ENCODE measurements at places on chromosomes 4 and X.

DNA sequence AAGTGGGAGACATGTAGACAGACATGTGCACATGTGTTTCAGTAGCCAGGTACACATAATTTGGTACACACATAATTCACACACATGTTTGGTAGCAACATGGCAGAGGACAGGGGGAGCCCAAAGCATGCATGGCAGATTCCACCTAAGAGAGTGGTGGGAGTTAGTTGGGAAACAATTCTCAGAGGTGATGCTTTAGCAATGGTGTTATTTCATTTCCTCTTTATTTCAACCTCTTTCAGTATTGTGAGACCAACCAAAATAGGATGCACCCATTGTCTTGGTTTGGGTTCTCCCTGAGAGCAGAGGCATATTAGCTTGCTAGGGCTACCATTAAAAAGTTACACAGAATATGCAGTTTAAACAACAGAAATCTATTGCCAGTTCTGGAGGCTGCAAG is 92.2 kb upstream of the ANXA3 start:
- H3K4me1 ChIP-seq, result no peaks in the 10 kb centered on the region
- H3K27ac ChIP-seq, result no peak overlapping the region

DNA sequence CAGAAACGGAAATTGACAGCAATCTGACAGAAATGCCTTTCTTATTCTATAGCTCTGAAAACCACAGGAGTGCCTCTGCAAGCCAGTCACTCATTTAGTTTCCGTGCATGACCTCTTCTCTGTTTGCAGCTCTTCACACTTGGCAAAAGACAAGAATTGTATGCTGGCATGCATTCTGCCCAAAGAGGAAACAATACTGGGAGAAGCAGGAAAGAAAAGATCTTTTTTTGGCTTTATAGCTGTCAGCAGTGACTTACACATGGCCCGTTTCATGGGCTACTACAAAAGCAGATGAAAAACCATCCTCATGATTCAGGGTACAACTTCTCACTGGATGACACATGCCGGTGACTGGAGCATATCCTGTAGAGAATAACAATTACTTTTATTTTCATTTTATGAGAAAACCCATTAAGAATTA is 249.4 kb downstream of the ADAMTS3 start:
- no peaks in the 10 kb centered on the region for H3K4me1 ChIP-seq
- DNase-seq, result no peak
- no peak overlapping the region for H3K4me3 ChIP-seq
- no peaks in the 10 kb centered on the region for H3K27me3 ChIP-seq

- no peaks in the 10 kb centered on the region for H3K27me3 ChIP-seq
- no peak for DNase-seq
- H3K36me3 ChIP-seq, result no peaks in the 10 kb centered on the region
- no peak within 1 kb of the TSS for H3K27ac ChIP-seq
- no peak within 1 kb of the TSS for H3K4me3 ChIP-seq
- no peaks in the 10 kb centered on the region for H3K4me1 ChIP-seq
These were observed at the start of gene MTNR1A for GRCh38 chr4:186554914-186555827. Gene MTNR1A, minus strand, starts transcription at chr4:186555567. Its CDS starts 202 bp downstream, at chr4:186555365.

- no peaks in the 10 kb centered on the region for H3K27me3 ChIP-seq
- no peaks in the 10 kb centered on the region for H3K36me3 ChIP-seq
- no peak overlapping the region for H3K27ac ChIP-seq
- no peak for DNase-seq
- H3K4me3 ChIP-seq, result no peak overlapping the region
These were observed 1177.6 kb downstream of the ADGRL3 start for GRCh38 chr4:62377700-62378099.

GRCh38 chr4:102089850-102090621 is 255.2 kb downstream of the SLC39A8 start:
- H3K27ac ChIP-seq, result no peak overlapping the region
- no peak overlapping the region for H3K4me3 ChIP-seq
- no peak for DNase-seq
- no peaks in the 10 kb centered on the region for H3K27me3 ChIP-seq

DNA sequence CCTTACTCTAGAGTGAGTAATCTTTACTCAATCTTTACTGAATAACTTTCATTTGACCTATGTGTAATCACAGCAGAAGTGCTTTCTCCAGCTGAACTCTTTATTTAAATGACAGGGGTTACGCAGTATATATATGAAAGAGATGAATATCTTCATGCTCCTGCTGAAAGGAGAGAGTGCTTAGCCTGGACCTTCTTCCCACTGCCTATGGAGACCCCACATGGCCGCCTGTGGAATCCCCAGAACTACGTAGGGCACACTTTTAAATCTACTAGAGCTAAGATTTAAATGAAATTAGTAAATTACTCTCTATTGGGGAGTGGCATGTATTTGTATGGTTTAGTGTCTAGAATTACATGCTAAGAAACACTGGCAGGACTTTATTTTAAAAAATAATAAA is 391.2 kb downstream of the ANKRD50 start:
- H3K4me3 ChIP-seq, result no peak overlapping the region
- H3K27ac ChIP-seq, result no peak overlapping the region
- H3K4me1 ChIP-seq, result no peaks in the 10 kb centered on the region

DNA sequence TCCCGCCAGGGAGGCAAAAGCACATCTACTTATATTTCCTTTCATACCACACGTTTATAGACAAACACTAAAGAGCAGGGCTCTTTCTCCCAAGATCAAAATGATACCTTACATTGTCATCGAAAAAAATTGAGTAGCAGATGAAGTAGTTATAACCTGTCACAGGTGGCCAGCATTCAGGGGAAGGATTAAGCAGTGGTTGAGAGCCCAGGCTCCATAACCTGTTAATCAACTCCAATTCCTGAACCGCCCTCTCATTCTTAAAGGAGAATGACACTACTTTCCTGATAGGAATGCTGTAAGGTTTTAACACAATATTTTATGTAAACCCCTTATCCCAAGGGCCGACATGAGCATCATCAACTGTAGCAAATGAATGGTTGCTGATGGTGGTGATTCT is 268.9 kb upstream of the KCNIP4 start:
- H3K4me3 ChIP-seq, result no peak overlapping the region
- H3K27me3 ChIP-seq, result no peaks in the 10 kb centered on the region
- no peaks in the 10 kb centered on the region for H3K4me1 ChIP-seq

DNA sequence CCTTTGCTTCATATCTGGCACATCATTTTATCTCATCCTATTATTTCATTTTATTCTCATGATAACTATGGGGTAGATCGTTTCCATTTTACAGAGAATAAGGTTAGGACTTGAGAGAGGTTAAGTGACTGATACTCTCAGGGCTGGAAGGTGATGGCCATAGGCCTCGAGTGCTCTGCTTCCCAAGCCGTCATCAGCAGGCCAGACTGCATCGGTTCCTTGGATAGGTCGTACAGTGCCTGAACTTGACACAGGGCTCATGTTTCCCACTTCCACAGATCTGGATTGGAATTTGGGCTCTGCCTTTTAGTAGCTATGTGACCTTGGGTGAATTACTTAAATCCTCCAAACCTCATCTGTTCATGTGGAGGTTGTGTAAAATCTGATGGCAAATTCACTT is 81.4 kb downstream of the TMEM131L start:
- no peak for DNase-seq
- no peak overlapping the region for H3K27ac ChIP-seq
- H3K27me3 ChIP-seq, result no peaks in the 10 kb centered on the region
- H3K36me3 ChIP-seq, result no peaks in the 10 kb centered on the region
- peaks cover 11% of the 10 kb centered on the region for H3K4me1 ChIP-seq
- H3K4me3 ChIP-seq, result no peak overlapping the region

DNA sequence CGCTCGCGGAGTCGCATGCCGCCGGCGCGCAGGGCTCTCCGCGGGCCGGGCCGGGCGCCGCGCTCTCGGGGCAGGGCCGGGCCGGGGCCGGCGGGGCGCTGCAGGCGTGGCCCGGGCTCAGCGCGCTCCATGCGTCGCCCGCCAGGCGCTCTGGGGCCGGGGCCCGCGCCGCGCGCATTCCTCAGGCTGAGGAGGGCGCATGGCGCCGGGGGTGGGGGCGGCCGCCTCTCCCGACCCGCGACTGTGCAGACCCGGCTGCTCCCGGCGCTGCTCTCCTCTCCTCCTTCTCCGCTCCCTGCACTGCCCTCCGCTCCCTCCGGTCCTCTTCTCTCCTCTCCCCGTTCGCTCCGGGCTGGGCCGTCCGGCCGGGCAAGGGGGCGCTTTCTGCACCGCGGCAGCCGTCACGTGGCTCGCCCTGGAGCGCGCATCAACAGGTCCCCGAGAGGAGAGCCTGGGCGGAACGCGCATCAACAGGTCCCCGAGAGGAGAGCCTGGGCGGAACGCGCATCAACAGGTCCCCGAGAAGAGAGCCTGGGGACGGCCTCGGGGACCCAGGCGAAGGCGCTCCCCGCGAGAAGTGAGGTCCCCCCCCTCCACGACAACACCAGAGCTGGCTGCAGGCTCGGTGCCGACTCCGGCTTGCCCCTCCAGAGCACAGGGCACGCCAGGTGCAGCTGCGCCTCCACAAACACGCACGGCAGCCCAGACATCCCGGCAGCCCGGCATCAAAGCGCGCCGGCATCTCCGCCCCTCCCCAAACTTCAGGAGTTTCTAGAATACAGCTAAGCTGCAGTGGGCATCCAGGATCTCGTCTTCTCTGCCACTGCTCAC is 12.9 kb downstream of the PPP2R3B start:
- peaks cover 7% of the 10 kb centered on the region for H3K27me3 ChIP-seq
- DNase-seq, result no peak
- H3K4me1 ChIP-seq, result peaks cover 16% of the 10 kb centered on the region
- H3K27ac ChIP-seq, result no peak overlapping the region
- no peaks in the 10 kb centered on the region for H3K36me3 ChIP-seq

DNA sequence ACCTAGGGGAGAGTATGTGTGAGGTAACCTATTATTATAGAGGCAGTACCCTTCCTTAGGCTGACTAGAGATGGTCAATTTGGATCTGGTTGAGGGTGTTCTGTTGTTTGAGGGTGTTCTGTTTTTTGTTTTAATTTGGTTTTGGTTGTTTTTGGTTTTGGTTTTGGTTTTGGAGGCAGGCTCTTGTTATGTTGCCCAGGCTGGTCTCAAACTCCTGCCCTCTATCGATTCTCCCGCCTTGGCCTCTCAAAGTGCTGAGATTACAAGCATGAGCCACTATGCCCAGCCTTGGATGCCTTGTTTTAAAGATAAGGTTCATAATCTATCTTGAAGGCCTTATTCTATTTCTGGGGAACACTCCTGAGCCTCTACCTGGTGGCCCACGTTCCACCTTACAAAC is 912 bp downstream of the CXorf65 start:
- DNase-seq, result peak; percentile 33
- no peaks in the 10 kb centered on the region for H3K27me3 ChIP-seq

- H3K27me3 ChIP-seq, result no peaks in the 10 kb centered on the region
- H3K4me3 ChIP-seq, result no peak overlapping the region
- no peak for DNase-seq
- H3K27ac ChIP-seq, result no peak overlapping the region
- H3K36me3 ChIP-seq, result no peaks in the 10 kb centered on the region
These were observed 127.6 kb upstream of the SH3RF1 start for GRCh38 chr4:169398316-169398715.

GRCh38 chr4:15353207-15353606 is 74.6 kb upstream of the C1QTNF7 start:
- no peaks in the 10 kb centered on the region for H3K36me3 ChIP-seq
- no peak overlapping the region for H3K27ac ChIP-seq
- no peak for DNase-seq
- H3K4me3 ChIP-seq, result no peak overlapping the region
- H3K4me1 ChIP-seq, result no peaks in the 10 kb centered on the region

DNA sequence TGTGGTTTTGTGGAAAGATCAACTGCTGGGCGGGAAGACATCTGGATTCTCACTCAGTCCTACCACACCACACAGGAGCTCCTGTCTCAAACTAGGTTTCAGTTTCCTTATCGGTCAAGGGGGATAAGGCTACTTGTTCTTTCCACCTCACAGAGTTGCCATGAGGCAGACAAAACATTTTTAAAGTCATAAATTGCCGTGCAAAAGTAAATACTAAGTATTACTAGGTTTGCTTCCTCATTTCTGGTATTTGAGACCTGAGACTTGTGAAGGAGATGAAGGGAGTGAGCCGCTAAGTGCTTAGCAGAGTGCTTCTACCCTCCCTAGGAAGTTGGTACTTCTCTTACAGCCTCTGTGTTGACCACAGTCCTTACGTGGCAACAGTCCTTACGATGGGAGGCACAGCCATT is 1.5 kb downstream of the LAP3 start:
- peaks cover 21% of the 10 kb centered on the region for H3K36me3 ChIP-seq
- H3K27ac ChIP-seq, result peak overlapping the region; percentile 95

DNA sequence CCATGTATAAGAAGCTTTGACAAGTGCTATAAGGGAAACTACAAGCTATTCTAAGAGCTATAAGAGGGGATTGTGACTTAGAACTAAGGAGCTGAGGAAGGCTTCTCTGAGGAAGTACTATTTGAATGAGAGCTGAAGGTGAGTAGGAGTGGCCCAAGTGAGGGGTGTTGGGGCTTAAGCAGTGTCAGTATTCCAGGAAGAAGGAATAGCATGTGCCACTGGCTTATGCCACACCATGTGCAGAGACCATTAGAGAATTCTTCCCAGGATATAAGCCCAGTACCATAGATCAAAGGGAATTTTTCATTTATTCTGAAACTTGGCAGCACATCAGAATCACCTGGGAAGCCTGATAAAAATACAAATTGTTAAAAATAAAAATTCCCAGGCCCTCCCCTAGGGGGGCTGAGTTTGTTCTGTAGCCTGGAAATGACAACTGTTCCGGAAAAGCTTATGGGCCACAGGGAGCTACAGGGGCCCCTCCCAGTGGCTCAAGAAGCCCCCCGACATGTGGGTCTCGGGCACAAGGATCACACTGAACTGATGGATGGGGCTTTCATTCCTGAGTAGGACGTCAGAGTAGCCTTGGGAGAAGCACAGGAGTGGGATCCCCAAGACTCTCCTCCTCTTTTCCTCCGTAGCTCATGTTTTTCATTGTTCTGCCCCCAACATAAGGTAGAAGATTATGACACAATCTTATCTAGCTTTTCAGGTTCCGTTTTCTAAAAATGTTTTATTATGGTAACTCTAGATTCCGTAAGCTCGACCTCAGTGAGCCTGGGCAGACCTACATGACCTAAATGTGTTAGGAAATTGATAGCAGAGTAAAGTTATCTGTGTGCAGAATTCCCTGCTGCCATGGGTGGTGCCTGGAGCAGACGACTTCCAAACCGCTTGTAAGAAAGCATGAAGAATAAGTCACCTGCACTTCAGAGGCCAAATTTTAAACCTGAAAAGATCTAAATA is 119.3 kb downstream of the AFF1 start:
- no peaks in the 10 kb centered on the region for H3K36me3 ChIP-seq
- no peaks in the 10 kb centered on the region for H3K27me3 ChIP-seq

DNA sequence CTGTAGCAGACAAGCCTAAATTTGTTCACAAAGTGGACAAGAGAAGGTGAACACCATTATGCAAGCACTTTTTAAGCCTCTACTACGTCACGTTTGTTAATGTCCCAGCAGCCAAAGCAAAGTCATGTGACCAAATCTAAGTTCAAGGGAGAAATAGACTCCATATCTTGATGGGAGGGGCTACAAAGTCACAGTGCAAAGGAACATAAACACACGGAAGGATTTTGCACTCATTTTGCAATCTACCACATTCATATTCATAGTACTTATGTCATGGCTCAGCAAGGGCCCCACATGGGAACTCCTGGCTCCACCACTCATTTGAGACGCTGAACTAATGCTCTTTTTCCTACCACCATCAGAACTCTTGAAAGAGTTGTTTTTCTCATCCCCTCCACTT is 139.0 kb upstream of the JADE1 start:
- H3K36me3 ChIP-seq, result no peaks in the 10 kb centered on the region
- H3K4me1 ChIP-seq, result no peaks in the 10 kb centered on the region
- H3K27me3 ChIP-seq, result no peaks in the 10 kb centered on the region

GRCh38 chr4:13640149-13640940 is 12.8 kb upstream of the BOD1L1 start:
- DNase-seq, result no peak
- H3K27me3 ChIP-seq, result peaks cover 10% of the 10 kb centered on the region
- no peak overlapping the region for H3K4me3 ChIP-seq
- no peaks in the 10 kb centered on the region for H3K4me1 ChIP-seq
